ENCODE measurements at places on chromosomes 6 and 20. TPM values are rescaled to one million over a fixed set of nuclear protein-coding genes. Genes with fewer than 3 reads are reported as not detected.

DNA sequence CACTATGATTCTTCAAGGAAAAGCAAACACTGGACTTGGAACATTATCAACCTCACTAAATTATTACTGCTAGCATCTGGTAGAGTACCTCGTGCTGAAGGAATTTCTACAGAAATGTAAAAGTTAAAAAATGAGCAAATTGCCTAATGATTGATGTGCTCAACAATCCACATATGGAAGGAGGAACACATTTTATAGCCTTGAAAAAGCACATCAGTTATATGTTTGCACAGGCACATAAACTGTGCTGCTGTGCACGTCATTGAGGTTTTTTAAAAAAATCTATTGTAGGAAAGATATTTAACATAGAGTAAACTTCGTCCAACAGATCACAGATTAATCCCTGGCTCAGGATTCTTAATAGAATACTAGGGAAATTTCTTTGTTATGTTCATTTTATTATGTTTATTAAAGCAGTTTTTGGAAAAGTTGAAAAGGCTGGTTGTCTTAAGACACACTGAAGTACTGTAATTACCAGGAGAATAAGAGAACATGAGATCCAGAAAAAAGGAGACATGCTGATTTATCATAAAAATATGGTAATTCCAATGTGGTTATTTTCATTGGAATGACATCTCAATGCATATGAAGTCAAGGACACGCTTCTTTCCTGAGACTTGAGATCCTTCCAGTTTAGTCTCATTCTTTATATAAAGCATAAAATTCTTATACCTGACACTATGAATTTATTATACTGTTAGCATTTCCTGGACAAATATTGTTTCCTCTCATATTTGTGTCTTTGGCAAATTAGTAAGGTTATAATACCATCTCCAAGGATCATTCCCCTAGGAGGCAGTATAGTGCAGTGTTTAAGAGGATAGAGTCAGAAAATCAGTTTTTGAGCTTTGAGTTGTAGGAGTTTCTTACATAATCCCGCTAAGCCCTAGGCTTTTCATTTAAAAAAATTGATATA lies 511.1 kb downstream of the TENT5A start:
- peak; percentile 2 for DNase-seq

DNA sequence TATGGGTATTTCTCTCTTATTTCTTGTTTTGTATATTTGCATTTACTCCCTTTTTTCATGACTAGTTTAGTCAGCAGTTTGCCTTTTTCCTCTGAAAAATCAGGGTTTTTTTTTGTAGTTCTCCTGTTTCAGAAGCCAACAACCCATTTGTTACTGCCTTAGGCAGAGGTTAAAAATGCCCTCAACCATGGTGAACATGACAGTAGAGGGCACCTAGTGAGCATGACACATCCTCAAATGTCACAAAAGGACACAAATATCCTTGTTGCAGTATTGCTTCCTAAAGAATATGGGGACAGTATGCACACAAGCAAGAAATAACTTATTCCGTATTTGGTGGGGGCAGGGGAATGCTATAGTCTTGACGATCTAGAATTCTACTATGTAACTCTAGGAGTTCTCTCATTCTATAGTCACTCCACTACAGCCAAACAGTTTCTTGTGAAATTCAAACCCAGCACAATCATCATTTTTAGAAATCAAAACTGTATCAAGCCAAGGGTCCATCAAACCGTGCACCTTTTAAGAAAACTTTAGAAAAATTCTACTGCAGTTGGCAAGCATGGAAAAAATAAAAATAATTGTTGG lies 47.0 kb downstream of the GOPC start:
- peak; percentile 11 for DNase-seq

- DNase-seq: no peak
These were observed 311.2 kb downstream of the ESR1 start for GRCh38 chr6:152118678-152119077.

- peak; percentile 78 for DNase-seq
These were observed 24.7 kb upstream of the HDAC2 start for GRCh38 chr6:113995634-113996033.

DNA sequence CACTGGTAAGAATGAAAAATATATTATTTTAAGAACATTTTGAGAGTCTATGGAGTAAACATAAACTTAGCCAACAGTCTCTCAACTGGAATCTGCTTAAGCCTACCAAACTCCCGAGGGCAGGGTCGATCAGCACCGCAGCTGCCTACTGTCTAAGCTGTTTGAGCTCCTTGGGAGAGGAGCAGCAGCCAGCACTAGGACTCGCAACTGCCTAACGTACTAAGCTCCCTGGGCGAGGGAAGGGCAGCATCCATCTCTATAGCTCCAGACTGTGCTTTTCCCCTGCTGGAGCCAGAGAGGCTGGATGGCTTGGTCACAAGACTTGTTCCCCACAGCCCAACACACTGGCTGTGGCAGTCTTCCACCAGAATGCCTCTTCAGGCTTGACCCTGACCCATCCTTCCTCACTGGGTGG lies 96.4 kb downstream of the MOXD1 start:
- no peak for DNase-seq

GRCh38 chr6:84166395-84166794 lies 61.0 kb downstream of the CEP162 start:
- DNase-seq: no peak

- DNase-seq: no peak
These were observed 366.5 kb downstream of the ESR1 start for GRCh38 chr6:152173957-152174356.

- DNase-seq: no peak
These were observed 29.4 kb upstream of the SYNCRIP start for GRCh38 chr6:85672050-85672449.

DNA sequence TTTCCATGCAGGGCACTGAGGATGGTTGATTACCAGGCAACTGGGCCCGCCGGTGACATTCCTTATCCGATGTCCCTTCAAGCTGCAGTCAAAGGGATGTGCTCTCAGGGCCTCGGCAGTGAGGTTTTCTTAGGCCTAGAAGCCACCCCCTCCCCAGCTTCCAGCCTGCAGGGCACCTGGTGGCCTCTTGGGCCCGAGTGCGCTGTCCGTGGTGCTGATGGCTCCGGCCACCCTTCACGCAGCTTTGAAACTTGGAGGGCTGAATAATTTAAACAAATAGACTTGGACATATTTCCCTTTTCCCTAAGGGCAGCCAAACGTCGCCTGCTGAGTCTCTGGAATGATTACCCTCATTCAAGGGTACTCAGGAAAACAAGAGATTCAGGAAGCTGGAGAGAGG lies 8.9 kb upstream of the MLN start:
- DNase-seq: peak; percentile 23

DNA sequence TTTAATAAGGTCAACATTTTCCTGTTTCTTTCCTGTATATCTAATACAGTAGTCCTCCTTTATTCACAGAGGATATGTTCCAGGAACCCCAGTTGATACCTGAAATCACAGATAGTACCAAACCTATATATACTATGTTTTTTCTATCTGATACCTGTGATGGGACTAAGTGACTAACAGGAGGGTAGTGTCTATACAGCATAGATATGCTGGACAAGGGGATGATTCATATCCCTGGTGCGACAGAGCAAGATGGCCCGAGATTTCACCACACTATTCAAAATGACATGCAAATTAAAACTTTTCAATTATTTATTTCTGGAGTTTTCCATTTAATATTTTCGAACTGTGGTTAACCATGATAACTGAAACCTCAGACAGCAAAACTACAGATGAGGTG lies 281.1 kb downstream of the LAMA2 start:
- no peak for DNase-seq

- DNase-seq: no peak
These were observed 6.3 kb downstream of the IPCEF1 start for GRCh38 chr6:154350293-154350692.

GRCh38 chr6:122315842-122316241 lies 83.6 kb upstream of the HSF2 start:
- DNase-seq: no peak

GRCh38 chr6:154501578-154501868 lies 9.0 kb downstream of the CNKSR3 start:
- DNase-seq: no peak

DNA sequence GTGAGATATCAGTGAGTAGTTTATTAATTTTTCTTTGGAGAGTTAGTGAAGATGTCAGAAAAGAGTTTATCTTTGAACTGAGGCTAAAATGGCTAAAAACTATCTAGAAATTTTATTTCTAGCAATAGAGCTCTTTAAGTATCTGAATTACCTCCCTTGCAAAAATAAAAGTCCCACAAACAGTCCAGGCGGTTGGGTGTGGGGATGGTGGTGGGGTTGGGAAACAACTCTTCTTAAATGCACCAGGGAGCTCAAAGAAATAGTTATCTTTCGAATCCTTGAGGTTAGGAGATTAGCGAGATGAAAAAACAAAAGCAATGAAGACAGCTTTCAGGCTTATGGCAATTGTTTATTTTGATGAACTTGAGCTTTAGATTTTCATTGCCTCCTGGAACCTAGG lies 1299.1 kb upstream of the ADGRB3 start:
- no peak for DNase-seq

DNA sequence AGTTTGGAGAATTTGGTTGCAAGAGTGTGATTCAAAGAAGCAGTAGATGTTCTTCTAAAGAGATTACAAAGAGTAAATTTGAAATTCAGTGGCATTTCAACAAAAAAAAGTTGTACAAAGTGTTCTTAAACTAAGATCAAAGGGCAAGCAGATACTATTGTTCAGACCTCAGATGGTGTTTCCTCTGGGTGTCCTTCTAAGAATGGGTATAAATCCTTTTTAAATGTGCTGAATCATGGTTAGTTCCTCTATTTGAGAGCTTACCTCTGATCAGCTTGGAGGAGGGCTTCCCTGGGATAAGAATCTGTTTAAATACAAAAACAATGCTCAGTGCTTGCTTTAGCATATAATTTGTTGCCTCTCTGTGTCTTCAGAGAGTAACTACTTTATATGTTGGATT lies 6.3 kb downstream of the BMP6 start:
- DNase-seq: no peak

DNA sequence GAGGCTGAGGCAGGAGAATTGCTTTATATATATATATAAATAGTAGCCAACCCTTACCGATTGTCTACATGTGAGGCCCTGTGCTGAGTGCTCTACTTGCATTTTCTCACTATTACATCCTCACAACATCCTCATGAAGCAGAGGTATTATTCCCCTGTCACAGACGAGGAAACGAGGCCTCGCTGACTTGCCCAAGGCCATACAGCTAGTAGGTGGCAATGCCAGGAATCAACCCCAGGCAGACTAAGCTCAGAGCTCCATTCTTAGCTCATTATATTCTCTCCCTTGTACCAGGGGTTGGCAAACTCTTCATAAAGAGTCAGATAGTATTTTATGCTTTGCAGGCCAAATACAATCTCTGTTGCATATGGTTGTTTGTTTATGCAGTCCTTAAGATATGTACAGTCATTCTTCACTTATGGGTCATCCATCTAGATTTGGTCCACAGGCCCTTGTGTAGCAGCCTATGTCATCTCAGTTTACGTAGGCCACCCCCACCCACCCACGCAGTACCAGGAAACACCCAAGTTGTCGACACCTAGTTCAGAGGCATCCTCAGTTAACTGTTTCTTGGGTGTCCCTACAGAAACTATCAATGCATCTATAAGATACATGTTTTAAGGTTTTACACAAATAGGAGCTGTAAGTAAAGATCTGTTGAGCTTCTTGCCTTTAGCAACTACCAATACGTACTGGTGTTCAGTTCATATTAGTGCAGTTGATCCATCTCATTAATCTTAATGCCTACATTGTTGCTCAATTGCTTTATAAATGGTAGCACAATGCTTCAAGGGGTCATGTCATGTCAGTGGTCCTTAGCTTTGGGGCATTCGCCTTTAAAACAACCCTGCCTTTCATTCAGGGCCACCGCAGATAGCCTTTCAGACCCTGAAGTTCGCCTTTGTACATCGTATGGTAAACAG lies 3.0 kb downstream of the CASS4 start:
- DNase-seq: no peak

DNA sequence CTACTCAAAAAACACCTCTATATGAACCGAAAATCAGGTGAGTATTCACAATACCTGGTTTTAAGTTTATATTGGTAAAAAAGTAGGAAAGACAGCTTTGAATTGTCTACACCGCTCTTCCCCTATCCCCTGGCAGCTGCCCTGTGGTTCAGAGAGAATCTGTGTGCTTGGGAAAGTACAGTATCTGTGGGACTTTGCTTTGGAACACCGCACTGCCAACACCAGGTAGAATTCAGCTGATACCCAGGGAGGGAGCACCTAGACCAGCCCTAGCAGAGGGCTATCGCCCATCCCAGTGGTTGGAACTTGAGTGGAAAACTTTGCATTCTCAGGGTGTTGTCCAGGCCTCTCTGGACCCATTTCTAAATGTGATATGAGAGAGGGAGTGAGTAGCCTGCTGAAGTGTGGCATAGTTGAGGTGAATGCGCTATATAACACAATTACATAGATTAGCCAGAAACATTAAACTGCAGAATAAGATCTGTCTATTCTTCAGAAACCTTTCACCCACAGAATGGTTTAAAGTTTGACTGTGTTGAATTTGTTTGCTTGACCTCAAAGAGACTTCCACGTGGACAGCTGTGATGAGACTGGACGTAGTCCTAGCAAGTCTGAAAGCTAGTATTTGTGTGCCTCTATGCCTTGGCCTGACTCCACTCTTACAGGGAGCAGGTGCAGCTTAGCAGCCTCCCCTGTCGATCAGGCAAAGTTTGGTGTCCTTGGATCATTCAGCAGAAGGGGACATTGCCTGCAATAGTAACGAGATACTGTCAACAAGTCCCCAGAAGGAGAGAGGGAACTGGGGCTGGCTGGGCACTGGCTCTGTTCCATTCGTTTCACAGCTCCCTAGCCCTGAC lies 11.5 kb upstream of the MPC1 start:
- DNase-seq: no peak

DNA sequence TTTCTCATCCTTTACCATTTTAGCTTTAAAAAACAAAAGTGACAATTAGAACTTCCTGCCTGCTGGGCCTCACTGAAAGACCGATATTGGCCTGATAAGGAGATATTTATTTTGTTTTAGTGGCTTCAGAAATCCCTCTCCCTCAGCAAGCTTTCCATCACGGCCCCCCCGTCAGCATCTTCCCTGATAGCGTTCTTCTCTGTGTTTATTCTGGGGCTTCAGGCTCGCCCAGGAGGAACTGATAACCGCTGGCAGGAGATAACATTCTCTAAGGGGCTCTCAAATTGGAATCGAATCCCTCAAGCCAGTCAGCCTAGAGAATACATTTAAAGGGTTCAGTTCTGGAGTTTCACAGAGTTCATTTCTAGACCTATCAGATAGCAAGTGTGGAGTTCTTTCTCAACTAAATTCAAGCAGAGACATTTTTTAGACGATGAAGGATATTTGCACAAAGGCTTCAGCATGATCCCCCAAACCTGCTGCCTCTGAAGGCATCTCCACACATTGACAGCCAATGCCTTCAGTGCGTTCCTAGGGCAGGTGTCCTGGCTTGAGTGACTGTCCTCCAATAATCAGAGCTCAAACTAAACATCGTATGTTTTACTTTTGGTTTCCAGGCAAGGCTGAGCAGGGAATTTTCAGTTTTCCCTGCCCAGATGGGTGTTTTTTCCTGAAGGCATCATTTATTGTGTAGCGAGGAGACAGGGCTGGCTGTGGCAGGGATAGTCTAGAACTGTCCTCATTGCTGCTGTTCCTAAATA lies 17.0 kb downstream of the PRDM1 start:
- peak; percentile 14 for DNase-seq

GRCh38 chr20:51020657-51021056 lies 2.2 kb downstream of the KCNG1 start:
- no peak for DNase-seq

The C6orf15 gene
- 0.24 TPM for polyA plus RNA-seq

The NKAIN2 gene
- not detected for polyA plus RNA-seq

The HTR1B gene
- polyA plus RNA-seq: 1.6 TPM

The OPRL1 gene
- 0.24 TPM for polyA plus RNA-seq

The OR2H2 gene
- not detected for polyA plus RNA-seq

The SYCP2L gene
- 0.28 TPM for polyA plus RNA-seq

The CCM2L gene
- not detected for polyA plus RNA-seq

The SPDEF gene
- not detected for polyA plus RNA-seq

The CYP39A1 gene
- 0.65 TPM for polyA plus RNA-seq

The SH3BGRL2 gene
- 1.5 TPM for polyA plus RNA-seq

The LRP11 gene
- polyA plus RNA-seq: 35.9 TPM

The CTCFL gene
- polyA plus RNA-seq: not detected

Data from mammary epithelial cell (primary cell).